ENCODE measurements at places on chromosomes 13 and 19. TPM values are rescaled to one million over a fixed set of nuclear protein-coding genes. Genes with fewer than 3 reads are reported as not detected.

- DNase-seq = no peak
Measured at GRCh38 chr19:5452594-5453565, 2.3 kb upstream of the ZNRF4 start.

GRCh38 chr13:59746291-59746962 is 417.3 kb downstream of the DIAPH3 start:
- DNase-seq = no peak

DNA sequence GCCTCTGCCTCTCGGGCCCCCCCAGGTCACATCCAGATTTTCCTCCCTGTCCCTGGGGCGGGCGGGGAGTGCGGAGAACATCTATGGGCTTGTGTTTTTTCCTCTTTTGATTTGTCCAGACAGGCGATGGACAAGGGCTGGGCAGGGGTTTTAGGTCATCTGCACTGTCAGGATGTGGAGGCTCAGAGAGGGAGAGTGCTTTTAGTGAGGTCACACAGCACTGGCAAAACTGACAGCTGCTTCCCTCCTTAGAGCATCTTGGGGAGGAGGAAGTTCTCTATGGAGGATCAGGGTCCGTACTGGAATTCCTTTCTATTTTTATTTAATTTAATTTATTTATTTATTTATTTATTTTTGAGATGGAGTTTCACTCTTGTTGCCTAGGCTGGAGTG is 38.9 kb downstream of the NFIC start:
- no peak for DNase-seq

The CDC34 gene
- 89.8 TPM for polyA plus RNA-seq

DNA sequence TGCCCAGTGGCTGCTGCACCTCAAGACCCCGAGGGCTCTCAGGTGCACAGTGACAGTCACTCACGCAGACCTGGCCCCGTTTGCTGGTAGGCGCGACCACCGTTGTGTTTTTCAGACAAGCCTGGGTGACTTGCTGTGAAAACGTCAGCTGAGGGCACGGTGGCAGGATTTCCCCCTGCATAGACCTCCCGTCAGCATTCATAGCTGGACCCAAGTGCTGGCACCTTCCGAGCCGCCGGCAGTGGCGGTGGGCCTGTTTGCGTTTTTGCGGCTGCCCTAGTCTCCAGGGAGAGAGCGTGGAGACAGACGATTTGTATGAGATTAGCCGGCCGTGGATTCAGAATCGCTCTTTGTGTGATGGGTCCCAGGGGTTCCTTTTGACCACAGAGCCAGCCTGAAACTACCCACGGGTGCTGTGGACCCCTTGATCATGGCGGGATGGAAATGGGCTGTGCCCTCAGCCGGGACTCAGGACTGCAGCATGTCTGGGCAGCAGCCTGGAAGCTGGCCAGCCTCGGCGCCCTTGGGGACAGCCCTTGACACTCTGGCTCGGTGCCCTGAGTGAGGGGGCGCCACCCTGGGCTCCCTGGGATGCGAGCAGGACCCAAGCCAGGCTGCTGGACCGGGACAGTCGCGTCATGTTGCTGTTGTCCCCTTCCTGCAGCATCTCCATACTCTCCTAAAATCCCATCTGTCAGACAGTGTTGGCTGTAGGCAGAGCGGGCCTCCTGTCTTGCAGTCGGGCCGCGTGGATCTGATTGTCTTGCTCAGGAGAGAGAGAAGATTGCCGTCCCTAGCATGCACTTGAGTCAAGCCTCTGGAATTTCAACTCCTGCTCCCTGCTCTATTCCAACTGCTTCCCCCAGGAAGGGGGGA is 8.6 kb downstream of the KDM4B start:
- DNase-seq = no peak

- DNase-seq = no peak
Measured at GRCh38 chr13:78409172-78409571, 194.2 kb downstream of the POU4F1 start.

GRCh38 chr13:74567485-74567884 is 433.3 kb upstream of the KLF12 start:
- DNase-seq = no peak

The FPR3 gene
- polyA plus RNA-seq = 5.8 TPM

The GIPC3 gene
- 0.94 TPM for polyA plus RNA-seq

The KLK5 gene
- not detected for polyA plus RNA-seq

DNA sequence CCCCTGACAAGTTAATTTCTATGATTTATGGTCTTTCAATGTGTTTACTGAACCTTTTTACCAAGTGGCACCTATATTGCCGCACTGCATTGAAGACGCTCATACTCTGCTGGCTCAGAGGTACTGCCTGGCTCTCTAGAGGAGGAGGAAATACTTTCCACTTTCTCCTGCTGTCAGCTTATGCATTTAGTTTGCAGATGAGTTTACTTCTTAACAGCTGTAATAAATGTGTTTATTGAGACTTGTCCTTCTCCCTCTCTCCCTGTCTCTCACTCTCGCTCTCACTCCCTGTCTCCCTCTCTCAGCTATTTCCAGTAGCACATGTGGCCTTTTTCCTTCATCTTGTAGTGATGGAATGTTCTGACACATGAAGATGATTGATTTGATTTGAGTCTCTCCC is 60.3 kb upstream of the SPATA13 start:
- no peak for DNase-seq

GRCh38 chr13:65508745-65509144 is 1721.4 kb downstream of the PCDH9 start:
- no peak for DNase-seq

The FFAR1 gene
- polyA plus RNA-seq = not detected

The QPCTL gene
- polyA plus RNA-seq = 7.0 TPM

DNA sequence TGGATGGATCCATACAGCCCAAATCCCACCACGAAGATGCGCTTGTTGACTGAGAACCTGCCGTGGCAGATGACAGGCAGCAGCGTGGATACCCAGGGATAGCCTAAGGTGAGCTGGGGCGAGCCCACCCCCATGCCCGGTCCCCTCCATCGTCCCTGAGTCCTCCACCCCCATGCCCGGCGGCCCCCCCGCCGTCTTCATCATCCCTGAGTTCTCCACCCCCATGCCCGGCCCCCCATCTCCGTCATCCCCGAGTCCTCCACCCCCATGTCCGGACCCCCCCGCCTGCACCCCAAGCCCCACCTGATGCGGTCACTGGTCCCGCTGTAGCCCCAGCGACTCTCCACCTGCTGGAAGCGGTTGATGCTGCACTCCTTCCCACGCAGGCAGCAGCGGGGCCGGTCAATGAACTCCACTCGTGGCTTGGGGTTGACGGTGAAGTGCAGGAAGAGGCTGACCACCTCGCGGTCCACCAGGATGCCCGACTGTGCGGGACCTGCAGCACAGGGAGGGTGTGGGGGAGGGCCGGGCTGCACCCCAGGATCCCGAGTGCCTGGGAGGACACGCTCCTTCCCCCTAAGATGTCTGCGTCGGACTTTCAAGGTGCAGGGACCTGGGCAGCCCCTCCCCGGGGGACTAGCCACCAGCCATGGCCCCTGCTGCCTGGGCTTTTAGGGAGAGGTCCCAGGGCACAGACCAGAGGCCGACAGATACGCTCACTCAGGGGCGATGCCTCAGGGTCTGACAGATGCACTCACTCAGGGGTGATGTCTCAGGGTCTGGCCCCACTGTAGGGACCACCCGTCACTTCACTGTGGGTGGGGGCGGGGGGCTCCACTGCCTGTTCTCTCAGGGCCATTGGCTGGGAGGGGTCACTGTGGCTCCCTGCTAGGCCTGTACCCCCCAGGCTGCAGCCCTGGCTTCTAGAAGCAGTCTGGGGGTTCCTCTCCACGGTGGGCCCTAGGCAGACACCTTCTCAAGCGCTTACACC is 28.0 kb downstream of the BTBD2 start:
- no peak for DNase-seq

DNA sequence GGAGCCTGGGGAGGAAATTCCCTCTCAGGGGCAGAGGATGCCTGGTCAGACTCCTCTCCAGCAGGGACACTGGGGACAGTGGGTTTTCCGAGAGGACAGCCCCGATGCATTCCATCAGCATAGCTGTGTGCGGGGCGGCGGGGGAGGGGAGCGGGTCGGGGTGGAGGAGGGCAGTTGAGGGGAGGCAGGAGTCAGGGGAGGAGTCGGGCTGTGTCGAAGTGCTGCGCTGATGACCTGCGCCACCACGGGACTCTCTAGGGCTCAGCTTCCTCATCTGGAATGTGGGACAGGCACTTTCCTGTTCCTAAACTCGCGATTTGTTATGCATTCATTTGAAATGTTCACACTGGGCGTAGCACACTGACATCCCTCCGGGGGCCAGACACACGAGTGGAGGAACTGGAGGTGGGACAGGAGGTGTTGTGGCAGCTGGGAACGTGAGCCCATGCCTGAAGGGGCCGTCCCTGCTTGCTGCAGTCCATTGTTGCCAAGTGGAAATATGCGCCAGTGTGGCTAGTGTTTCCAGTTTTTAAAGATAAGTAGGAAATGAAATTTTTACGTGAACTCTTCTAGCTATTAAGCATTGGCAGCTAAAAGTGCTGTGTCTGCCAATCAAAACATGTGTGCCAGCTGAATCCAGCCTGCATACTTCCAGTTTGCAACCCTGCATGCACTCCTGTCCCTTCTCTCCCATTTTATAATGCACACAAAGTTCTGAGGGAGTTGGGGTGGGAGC is 43.3 kb downstream of the FLT1 start:
- no peak for DNase-seq

The KCNN4 gene
- polyA plus RNA-seq = 14.3 TPM

GRCh38 chr13:75356421-75356820 is 125.5 kb downstream of the TBC1D4 start:
- no peak for DNase-seq

- no peak for DNase-seq
Measured at GRCh38 chr19:10769533-10770491, 51.9 kb downstream of the DNM2 start.

DNA sequence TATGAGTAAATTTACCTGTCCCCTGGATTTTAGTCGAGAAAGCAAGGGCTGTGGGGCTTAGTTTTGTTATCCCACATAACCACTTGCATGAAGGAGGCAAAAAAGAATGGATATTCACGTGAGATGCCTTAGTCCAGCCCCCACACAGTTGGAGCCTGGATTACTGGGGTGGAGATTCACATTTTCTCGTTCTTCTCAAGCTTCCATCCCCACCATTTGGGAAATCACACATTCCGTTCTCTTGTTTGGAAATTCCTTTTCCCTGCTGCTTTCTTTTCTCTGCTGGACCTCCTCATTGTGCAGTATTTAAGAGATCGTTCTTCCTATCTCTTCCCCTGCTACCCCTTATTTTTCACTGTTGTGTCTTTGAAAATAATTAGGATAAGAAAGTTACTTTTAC is 45.1 kb upstream of the FARP1 start:
- DNase-seq = no peak

DNA sequence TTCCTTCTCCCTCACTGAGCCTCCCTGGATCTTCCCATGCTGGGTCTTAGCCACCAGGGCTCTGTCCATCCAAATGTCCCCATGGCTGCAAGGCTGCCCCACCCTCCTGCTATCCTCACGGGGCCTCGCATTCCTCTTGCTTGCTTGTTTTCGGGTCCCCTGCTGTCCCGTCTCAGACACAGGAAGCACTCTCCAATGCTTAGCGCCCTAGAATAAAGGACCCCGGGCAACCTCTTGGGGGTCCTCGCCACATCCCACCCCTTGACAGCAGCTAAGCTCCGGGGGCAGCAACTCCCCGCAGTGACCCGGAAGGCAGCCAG is 23.7 kb downstream of the SH3GL1 start:
- no peak for DNase-seq

- no peak for DNase-seq
Measured at GRCh38 chr13:42047561-42048341, 697 bp upstream of the DGKH start.

The RNF225 gene
- 0.11 TPM for polyA plus RNA-seq

- DNase-seq = no peak
Measured at GRCh38 chr13:20359335-20359734, 127.2 kb upstream of the GJB6 start.

GRCh38 chr13:76523740-76524340 is 362.4 kb downstream of the KCTD12 start:
- no peak for DNase-seq

DNA sequence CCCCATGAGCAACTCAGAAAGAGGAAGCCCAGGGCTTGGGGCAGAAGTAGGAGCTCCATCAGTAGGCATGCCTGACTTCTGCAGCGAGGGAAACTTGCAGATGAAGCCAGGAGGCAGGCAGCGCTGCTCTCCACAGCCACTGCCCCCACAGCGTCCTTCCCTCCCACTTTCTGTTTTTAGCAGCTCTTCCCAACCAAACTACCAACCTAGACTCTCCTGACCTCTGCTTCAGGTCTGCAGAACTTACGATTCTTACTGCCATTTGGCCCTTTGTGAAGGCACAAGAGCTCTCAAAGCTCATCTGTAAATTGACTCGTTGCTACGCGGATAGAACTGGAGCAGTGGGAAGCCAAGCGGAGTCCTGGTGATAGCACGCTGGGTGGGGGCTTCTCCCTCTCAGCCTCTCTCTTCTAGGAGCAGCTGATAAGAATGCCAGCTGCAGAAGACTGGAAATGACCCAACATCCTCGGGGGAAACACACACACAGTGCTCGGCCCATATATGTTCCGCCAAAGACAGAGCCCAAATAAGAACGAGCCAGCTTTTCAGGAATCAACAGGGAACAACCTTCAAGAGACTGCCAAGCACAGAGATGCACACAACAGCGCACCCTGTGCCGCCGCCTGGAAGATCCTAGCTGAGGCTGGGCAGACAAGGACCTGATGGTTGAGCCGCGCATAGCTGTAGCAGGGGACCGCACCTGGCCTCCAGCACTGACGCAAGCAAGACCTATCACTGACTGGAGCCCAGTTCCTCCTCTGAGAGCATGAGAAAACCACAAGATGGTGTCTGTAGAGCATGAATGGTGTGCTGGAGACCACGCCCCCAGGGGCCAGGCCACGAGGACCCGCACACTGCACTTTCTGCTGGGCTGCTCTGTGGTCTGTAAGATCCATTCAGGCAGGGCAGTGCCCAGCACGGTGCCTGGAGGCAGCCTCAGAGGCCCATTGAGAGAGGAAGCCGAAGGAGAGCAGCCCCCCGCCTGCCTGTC is 15.9 kb upstream of the SLC35E1 start:
- no peak for DNase-seq

GRCh38 chr13:57624565-57625435 is 6.7 kb upstream of the PCDH17 start:
- no peak for DNase-seq

- no peak for DNase-seq
Measured at GRCh38 chr19:38006361-38007045, 99.5 kb downstream of the SIPA1L3 start.

The MEF2B gene
- 0.48 TPM for polyA plus RNA-seq

The CRX gene
- not detected for polyA plus RNA-seq

GRCh38 chr19:52494518-52494917 is 33.0 kb upstream of the ZNF808 start:
- no peak for DNase-seq

The PSG3 gene
- polyA plus RNA-seq = not detected

The RAB20 gene
- polyA plus RNA-seq = 21.0 TPM

DNA sequence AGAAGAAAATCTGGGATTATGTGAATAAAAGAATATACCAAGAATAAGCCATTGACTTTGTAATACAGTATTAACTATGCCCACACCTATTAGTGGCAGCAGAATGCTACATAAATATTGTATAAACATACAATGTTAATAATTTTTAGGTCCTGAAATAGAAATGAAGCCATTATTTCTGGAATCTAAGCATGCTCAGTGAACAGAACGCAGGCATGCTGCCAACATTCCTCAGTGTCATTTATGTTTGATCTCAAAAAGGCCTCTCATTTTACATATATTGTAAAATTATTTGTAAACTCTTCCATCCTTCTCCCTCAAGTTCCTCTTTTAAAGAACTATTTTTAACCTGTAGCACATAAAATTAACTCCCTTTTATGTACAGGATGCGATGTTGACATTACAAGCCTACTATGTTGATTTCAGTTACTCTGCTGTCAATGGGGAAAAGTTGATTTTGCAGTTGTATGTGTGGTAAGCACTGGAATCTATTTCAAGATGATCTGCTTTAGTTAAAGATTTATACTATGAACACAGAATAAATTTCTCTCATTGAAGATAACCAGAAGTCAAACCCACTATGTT is 118.8 kb downstream of the VWA8 start:
- no peak for DNase-seq
